Smooth muscle cell of the umbilical artery (primary cell): ENCODE measurements at places on chromosomes 4 and X. TPM values are rescaled to one million over a fixed set of nuclear protein-coding genes. Genes with fewer than 3 reads are reported as not detected.

AR gene
- 0.89 and 2.1 TPM in 2 replicates for total RNA-seq

MUC7 gene
- not detected in 2 replicates for total RNA-seq

CENPVL2 gene
- total RNA-seq, result not detected in 2 replicates

TNMD gene
- total RNA-seq, result not detected in 2 replicates

TCEAL6 gene
- not detected in 2 replicates for total RNA-seq

ARL9 gene
- total RNA-seq, result 0.23 TPM in 1 of 2 replicates, not detected in the other

SHOX gene
- total RNA-seq, result not detected in 2 replicates

MECP2 gene
- total RNA-seq, result 21.7 and 34.5 TPM in 2 replicates

AKAP14 gene
- total RNA-seq, result not detected in 2 replicates

BEX4 gene
- total RNA-seq, result 11.9 and 24.1 TPM in 2 replicates

ERVMER34-1 gene
- total RNA-seq, result not detected in 2 replicates

GPR173 gene
- total RNA-seq, result 2.4 and 8.4 TPM in 2 replicates

UGT2B15 gene
- total RNA-seq, result not detected in 2 replicates

CCDC110 gene
- 5.0 and 7.8 TPM in 2 replicates for total RNA-seq

MAD2L1 gene
- 2.4 and 9.8 TPM in 2 replicates for total RNA-seq

MAGEA8 gene
- not detected in 2 replicates for total RNA-seq

AADAT gene
- total RNA-seq, result 1.8 and 5.4 TPM in 2 replicates

NAT8L gene
- 0.14 and 0.30 TPM in 2 replicates for total RNA-seq

RNF175 gene
- 0.28 TPM in 1 of 2 replicates, not detected in the other for total RNA-seq

ADAMTS3 gene
- total RNA-seq, result 3.3 and 5.5 TPM in 2 replicates

HELT gene
- not detected in 2 replicates for total RNA-seq

ELF4 gene
- total RNA-seq, result 13.1 and 23.6 TPM in 2 replicates

CTAG2 gene
- total RNA-seq, result 0.65 and 3.3 TPM in 2 replicates

TMSB15B gene
- 1.2 and 4.8 TPM in 2 replicates for total RNA-seq

TRPC5OS gene
- total RNA-seq, result not detected in 2 replicates

LRP2BP gene
- total RNA-seq, result 0.55 and 0.89 TPM in 2 replicates

F8A2 gene
- not detected in 2 replicates for total RNA-seq

HS6ST2 gene
- under 0.01 and 0.42 TPM in 2 replicates for total RNA-seq

RAB9B gene
- 0.78 and 1.5 TPM in 2 replicates for total RNA-seq

EFHC2 gene
- total RNA-seq, result 0.23 and 0.89 TPM in 2 replicates

SSX3 gene
- not detected in 2 replicates for total RNA-seq

SORBS2 gene
- total RNA-seq, result 15.8 and 16.3 TPM in 2 replicates

MXRA5 gene
- 6.6 and 60.6 TPM in 2 replicates for total RNA-seq

VCX gene
- not detected in 2 replicates for total RNA-seq

ARX gene
- not detected in 2 replicates for total RNA-seq

OFD1 gene
- 10.1 and 10.4 TPM in 2 replicates for total RNA-seq

CT83 gene
- total RNA-seq, result not detected in 2 replicates

WDFY3 gene
- 62.7 and 99.5 TPM in 2 replicates for total RNA-seq

ADGRG4 gene
- not detected in 2 replicates for total RNA-seq

SCML1 gene
- 5.0 and 5.5 TPM in 2 replicates for total RNA-seq

SLC10A6 gene
- not detected in 2 replicates for total RNA-seq

TMEM175 gene
- 10.4 and 16.0 TPM in 2 replicates for total RNA-seq

GLA gene
- total RNA-seq, result 28.8 and 97.4 TPM in 2 replicates

FDCSP gene
- 0.59 TPM in 1 of 2 replicates, not detected in the other for total RNA-seq

TEX13C gene
- not detected in 2 replicates for total RNA-seq

ERCC6L gene
- 0.30 and 3.7 TPM in 2 replicates for total RNA-seq

PRKG2 gene
- total RNA-seq, result under 0.01 and 0.05 TPM in 2 replicates

DIAPH2 gene
- 8.0 and 15.4 TPM in 2 replicates for total RNA-seq

WAS gene
- 0.30 and 0.51 TPM in 2 replicates for total RNA-seq

NAA11 gene
- total RNA-seq, result not detected in 2 replicates

GATA1 gene
- total RNA-seq, result not detected in 2 replicates

TENM3 gene
- 28.5 and 44.3 TPM in 2 replicates for total RNA-seq

DGAT2L6 gene
- total RNA-seq, result not detected in 2 replicates

SYTL4 gene
- 6.7 and 35.9 TPM in 2 replicates for total RNA-seq

TMEM271 gene
- total RNA-seq, result not detected in 2 replicates

SLC26A1 gene
- total RNA-seq, result under 0.01 and 0.09 TPM in 2 replicates

TRAPPC2 gene
- 12.1 and 14.3 TPM in 2 replicates for total RNA-seq

OPRPN gene
- not detected in 2 replicates for total RNA-seq
